ENCODE measurements at places on chromosomes 3 and 15.

DNA sequence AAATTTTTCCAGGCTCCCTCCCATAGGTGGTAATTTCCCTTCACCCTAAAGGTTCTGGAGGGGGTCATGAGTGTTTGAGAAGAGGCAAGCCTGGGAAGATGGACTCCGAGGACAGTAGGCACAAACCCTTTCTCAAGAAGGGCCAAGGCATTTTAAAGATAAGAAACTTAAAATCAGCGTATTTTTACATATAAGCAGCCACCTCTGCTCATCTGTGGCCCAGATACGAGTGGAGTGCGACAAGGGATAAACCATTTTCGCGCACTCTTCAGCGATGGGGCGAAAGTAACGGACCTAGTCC, 539 bp downstream of the RASSF1 start:
- DNase-seq: no peak

GRCh38 chr15:40054855-40055575, 16.0 kb upstream of the SRP14 start:
- DNase-seq: no peak

GRCh38 chr15:70643106-70643782, 120.1 kb downstream of the UACA start:
- no peak for DNase-seq

GRCh38 chr15:95733931-95734330, 596.6 kb upstream of the NR2F2 start:
- no peak for DNase-seq

Data from cortex of kidney (tissue), 1 donor.